ENCODE measurements at places on chromosomes 2 and 18.

- H3K27ac ChIP-seq: no peak overlapping the region
- peaks cover 10% of the 10 kb centered on the region for H3K4me1 ChIP-seq
- H3K36me3 ChIP-seq: no peaks in the 10 kb centered on the region
- no peak for DNase-seq
Measured at GRCh38 chr2:20129331-20130159, 78.1 kb upstream of the LAPTM4A start.

DNA sequence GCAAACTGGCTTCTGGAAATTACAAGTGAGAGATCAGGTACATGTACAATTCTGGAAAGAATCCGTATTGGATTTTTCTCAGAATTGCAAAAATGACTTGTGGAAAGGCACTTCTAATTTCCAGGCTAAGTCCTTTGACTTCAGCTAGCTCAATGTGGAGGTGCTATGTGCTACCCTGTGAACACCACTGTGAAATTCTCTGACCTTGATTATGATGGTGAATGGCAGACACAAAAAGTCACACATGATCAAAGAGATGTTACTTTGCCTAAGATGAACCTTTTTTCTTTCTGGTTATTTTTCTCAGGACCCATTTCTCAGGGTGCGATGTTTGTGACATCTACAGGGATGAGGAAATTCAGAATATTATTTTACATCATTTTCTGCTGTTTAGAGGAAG, 856.6 kb upstream of the VRK2 start:
- no peaks in the 10 kb centered on the region for H3K4me1 ChIP-seq
- H3K27me3 ChIP-seq: no peaks in the 10 kb centered on the region
- no peak overlapping the region for H3K4me3 ChIP-seq
- no peaks in the 10 kb centered on the region for H3K36me3 ChIP-seq
- H3K27ac ChIP-seq: no peak overlapping the region

- H3K4me3 ChIP-seq: no peak overlapping the region
- no peaks in the 10 kb centered on the region for H3K27me3 ChIP-seq
- no peaks in the 10 kb centered on the region for H3K36me3 ChIP-seq
- no peak overlapping the region for H3K27ac ChIP-seq
- peak; percentile 9 for DNase-seq
- peaks cover 7% of the 10 kb centered on the region for H3K4me1 ChIP-seq
Measured at GRCh38 chr2:239879423-239880084, 145.6 kb downstream of the NDUFA10 start.

DNA sequence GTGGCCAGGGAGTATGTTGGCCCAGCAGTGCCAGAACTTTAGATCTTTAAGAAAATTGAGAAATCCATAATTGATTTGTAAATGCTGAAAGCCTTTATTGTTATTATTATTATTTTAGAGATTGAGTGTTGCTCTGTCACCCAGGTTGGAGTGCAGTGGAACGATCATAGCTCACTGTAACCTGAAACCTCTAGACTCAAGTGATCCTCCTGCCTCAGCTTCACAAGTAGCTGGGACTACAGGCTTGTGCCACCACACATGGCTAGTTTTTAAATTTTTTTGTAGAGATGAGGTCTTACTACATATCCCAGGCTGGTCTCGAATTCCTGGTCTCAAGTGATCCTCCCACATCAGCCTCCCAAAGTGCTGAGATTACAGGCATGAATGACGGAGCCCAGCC, 143.2 kb upstream of the CCDC68 start:
- no peaks in the 10 kb centered on the region for H3K4me1 ChIP-seq
- no peak overlapping the region for H3K27ac ChIP-seq
- no peak for DNase-seq
- H3K27me3 ChIP-seq: no peaks in the 10 kb centered on the region
- no peak overlapping the region for H3K4me3 ChIP-seq

DNA sequence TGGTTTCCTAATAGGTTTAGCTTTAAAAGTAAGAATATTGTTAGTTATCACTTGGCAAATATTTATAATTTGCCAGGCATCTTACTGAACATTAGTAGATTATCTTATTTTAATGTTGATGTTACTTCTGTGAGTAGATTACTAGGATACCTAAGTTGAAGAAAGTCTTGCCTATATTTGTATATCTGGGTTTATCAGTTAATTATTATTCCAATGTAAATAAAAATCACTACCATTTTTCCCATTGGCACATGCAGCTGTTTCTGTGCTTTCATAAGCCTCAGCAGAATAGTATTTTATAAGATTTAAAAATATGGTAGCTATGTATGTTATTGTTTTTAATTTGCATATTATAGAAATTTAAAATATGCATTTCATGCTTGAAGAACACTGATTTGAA, 16.3 kb upstream of the TRIM43B start:
- H3K27ac ChIP-seq: no peak overlapping the region
- no peak overlapping the region for H3K4me3 ChIP-seq
- no peaks in the 10 kb centered on the region for H3K4me1 ChIP-seq
- no peaks in the 10 kb centered on the region for H3K27me3 ChIP-seq

- no peaks in the 10 kb centered on the region for H3K27me3 ChIP-seq
- H3K36me3 ChIP-seq: no peaks in the 10 kb centered on the region
- no peaks in the 10 kb centered on the region for H3K4me1 ChIP-seq
- H3K27ac ChIP-seq: no peak overlapping the region
- DNase-seq: no peak
Measured at GRCh38 chr18:48219810-48220499, 189.2 kb downstream of the ZBTB7C start.
